CD4-positive, alpha-beta T cell (primary cell): ENCODE measurements at places on chromosomes 13 and 19.

DNA sequence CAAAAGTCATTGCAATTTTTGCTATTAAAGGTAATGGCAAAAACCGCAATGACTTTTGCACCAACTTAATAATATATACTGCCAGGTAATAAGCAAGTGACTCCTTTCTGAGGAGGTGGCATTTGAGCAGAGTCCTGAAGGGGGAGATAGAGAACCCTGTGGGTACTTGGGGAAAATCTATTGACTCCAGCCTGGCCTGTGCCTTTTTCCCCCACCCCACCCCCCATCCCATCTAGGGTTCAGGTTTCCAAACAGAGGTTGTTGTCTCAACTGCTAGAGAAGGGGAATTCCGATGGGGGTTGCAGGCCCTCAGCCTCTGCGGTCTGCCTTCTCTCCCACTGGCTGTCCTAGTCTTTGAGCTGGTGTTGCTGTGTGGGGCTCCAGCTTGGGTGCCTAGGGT, 11.5 kb downstream of the S1PR2 start:
- H3K36me3 ChIP-seq = peaks cover 12% of the 10 kb centered on the region
- DNase-seq = peak; percentile 31
- H3K27ac ChIP-seq = no peak overlapping the region

GRCh38 chr13:48494874-48495273, 38.0 kb downstream of the RCBTB2 start:
- no peak for DNase-seq
- H3K36me3 ChIP-seq = peaks cover 2% of the 10 kb centered on the region
- peaks cover 48% of the 10 kb centered on the region for H3K4me1 ChIP-seq
- H3K27ac ChIP-seq = no peak overlapping the region
- no peak overlapping the region for H3K4me3 ChIP-seq
- H3K27me3 ChIP-seq = no peaks in the 10 kb centered on the region

DNA sequence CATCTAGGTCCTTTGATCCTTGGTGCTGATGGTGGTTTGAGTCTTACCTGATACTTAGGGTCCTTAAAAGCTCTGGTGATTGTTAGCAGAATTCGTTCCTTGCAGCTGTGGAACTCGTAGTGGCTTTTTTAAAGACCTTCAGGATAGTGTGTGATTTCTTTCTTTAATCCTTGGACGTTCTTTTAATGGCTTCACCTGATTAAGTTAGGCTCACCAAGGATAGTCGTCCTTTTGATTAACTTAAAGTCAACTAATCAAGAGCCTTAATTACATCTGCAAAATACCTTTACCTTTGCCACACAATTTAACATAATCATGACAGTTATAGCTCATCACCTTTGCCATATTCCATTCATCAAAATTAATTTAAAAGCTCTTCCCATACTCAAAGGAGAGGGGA, 1807.7 kb downstream of the OLFM4 start:
- no peak overlapping the region for H3K27ac ChIP-seq
- H3K27me3 ChIP-seq = no peaks in the 10 kb centered on the region
- no peaks in the 10 kb centered on the region for H3K4me1 ChIP-seq
- no peaks in the 10 kb centered on the region for H3K36me3 ChIP-seq
- H3K4me3 ChIP-seq = no peak overlapping the region

- no peaks in the 10 kb centered on the region for H3K36me3 ChIP-seq
- H3K27ac ChIP-seq = no peak overlapping the region
- H3K4me3 ChIP-seq = no peak overlapping the region
- no peak for DNase-seq
- peaks cover 20% of the 10 kb centered on the region for H3K4me1 ChIP-seq
Observed at GRCh38 chr19:41447732-41448332, 4.9 kb downstream of the ERICH4 start.

DNA sequence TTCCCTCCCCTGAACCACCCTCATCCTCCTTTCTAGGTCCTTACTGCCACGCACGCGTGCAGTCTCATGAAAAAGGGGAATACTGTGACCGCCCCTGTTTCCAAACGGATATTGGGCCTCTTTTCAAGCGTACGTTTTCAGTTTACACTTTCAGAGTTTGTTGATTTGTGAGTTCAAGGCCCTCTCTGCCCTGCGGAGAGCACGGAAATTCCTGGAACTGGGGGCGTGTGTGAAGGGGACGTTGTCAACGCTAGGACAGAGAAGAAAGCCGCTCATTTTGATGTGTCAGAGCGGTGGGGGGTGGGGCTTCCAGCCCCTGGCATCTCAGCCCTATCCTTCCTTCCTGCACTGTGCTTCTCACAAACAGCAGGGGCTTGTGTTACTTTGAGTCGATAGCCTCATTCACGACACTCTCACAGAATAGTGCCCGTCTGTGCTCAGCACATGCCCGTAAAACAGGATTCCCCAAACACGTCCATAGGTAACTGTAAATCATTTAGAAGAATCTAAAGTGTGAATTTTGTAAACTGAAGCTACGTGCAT, 137.6 kb upstream of the PEG3 start:
- H3K27ac ChIP-seq = no peak overlapping the region
- no peaks in the 10 kb centered on the region for H3K27me3 ChIP-seq
- H3K36me3 ChIP-seq = no peaks in the 10 kb centered on the region
- H3K4me3 ChIP-seq = no peak overlapping the region

DNA sequence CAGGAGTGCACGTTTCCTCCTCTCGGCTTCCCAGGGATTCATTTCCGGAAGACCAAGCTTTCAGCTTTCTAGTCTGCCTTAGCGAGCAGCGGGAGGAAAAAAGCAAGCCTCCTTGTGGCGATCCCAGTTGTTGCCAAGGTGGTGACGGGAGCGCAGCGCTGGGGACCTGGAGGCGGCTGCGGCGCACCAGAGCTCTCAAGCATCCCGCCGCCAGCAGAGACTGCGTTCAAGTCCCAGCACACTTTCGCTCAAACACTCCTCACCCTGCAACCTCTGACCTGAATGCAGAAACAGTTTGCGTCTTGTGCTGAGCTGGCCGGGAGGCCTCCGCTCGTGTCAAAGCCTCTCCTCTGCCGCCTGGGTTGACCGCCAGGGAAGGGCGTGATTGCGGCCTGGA, 4.9 kb downstream of the GSX1 start:
- H3K4me3 ChIP-seq = no peak overlapping the region
- no peak overlapping the region for H3K27ac ChIP-seq
- H3K4me1 ChIP-seq = peaks cover 16% of the 10 kb centered on the region
